Activated naive CD8-positive, alpha-beta T cell treated with anti-CD3 and anti-CD28 coated beads for 36 hours (primary cell): ENCODE measurements at places on chromosomes 4 and X. TPM values are rescaled to one million over a fixed set of nuclear protein-coding genes. Genes with fewer than 3 reads are reported as not detected.

ENPEP gene
- total RNA-seq: not detected

MAOB gene
- not detected for total RNA-seq

HELT gene
- not detected for total RNA-seq

TMEM154 gene
- total RNA-seq: 18.3 TPM

CFAP99 gene
- total RNA-seq: not detected

DUSP9 gene
- total RNA-seq: 0.23 TPM

SHOX gene
- not detected for total RNA-seq

GRCh38 chr4:8185930-8186329 lies 13.2 kb upstream of the SH3TC1 start:
- no peaks in the 10 kb centered on the region for H3K27me3 ChIP-seq
- no peak for DNase-seq
- H3K4me3 ChIP-seq: no peak overlapping the region
- no peaks in the 10 kb centered on the region for H3K4me1 ChIP-seq

- no peak overlapping the region for H3K4me3 ChIP-seq
- no peak for DNase-seq
- H3K36me3 ChIP-seq: no peaks in the 10 kb centered on the region
- H3K4me1 ChIP-seq: no peaks in the 10 kb centered on the region
Measured at GRCh38 chr4:3715855-3716630, 50.1 kb upstream of the ADRA2C start.

DNA sequence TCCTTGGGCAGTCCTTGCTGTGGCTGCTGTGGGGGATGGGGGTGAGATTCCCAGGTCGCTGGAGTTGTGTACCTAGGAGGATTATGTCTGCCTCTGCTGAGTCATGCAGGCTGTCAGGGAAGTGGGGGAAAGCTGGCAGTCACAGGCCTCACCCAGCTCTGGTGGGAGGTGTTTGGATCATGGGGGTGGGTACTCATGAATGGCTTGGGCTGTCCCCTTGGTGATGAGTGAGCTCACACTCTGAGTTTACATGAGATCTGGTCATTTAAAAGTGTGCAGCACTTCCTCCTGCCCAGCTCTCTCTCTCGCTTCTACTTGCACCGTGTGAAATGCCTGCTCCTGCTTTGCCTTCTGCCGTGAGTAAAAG lies 24.6 kb upstream of the PDLIM3 start:
- peaks cover 44% of the 10 kb centered on the region for H3K27me3 ChIP-seq
- DNase-seq: no peak
- H3K36me3 ChIP-seq: no peaks in the 10 kb centered on the region
- H3K27ac ChIP-seq: no peak overlapping the region
- no peaks in the 10 kb centered on the region for H3K4me1 ChIP-seq

DNA sequence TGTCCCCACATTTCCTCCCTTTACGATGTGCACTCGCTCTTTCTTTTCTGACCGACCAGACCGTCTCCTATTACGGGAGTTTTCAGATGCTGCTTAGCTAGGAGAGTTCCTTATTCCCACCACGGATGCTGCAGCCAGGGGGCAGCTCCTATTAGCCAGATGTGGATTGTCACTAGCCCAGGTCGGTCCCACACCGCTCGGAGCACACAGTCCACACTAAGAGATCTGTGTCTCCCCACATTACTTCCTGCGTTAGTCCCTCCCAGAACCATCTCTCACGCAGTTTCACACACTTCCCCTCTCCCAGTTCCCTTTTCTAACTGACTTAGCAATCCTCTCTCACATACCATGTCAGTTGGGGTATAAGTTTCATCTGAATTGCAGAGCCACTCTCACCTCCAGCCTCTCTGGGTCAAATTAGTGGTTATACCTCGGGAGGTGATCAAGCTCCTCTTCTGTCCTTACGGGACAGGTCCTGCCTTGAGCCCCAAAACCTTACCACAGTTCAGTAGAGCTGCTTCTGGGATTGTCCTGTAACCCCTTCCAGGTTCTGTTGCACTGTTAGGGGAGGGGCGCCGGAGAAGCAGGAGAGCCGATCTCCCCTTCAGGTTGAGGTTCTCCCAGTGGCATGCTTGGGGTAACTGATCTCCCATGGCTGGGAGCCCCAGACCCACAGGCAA lies 28.2 kb downstream of the SULT1E1 start:
- H3K27ac ChIP-seq: peak overlapping the region; percentile 59
- H3K4me3 ChIP-seq: peak overlapping the region; percentile 84
- H3K27me3 ChIP-seq: no peaks in the 10 kb centered on the region
- H3K4me1 ChIP-seq: peaks cover 10% of the 10 kb centered on the region
- no peak for DNase-seq

- no peaks in the 10 kb centered on the region for H3K4me1 ChIP-seq
- no peak overlapping the region for H3K4me3 ChIP-seq
- no peaks in the 10 kb centered on the region for H3K36me3 ChIP-seq
- H3K27me3 ChIP-seq: no peaks in the 10 kb centered on the region
- no peak for DNase-seq
Measured at GRCh38 chr4:138992676-138993075, 22.9 kb upstream of the NOCT start.

DNA sequence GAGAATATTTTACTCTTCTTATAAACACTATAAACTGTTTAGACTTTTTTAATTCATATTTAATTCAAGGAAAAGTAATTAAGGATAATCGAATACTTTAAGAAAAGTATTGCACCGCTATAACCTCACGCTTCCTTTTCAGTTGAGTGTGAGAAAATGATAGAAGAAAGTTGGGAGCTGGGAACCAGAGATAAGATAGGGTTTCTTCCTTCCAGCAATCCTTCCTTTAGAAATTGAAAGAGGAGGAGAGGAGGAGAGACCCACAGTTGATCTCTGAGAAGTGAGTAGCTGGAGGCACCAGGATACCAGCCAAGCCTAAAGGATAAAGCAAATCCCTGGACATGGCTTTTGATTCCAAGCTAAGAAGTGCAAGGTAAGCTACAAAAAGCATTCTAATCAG lies 242.3 kb upstream of the NOCT start:
- no peak overlapping the region for H3K27ac ChIP-seq
- no peaks in the 10 kb centered on the region for H3K36me3 ChIP-seq
- peaks cover 15% of the 10 kb centered on the region for H3K27me3 ChIP-seq
- H3K4me3 ChIP-seq: no peak overlapping the region
- no peaks in the 10 kb centered on the region for H3K4me1 ChIP-seq

DNA sequence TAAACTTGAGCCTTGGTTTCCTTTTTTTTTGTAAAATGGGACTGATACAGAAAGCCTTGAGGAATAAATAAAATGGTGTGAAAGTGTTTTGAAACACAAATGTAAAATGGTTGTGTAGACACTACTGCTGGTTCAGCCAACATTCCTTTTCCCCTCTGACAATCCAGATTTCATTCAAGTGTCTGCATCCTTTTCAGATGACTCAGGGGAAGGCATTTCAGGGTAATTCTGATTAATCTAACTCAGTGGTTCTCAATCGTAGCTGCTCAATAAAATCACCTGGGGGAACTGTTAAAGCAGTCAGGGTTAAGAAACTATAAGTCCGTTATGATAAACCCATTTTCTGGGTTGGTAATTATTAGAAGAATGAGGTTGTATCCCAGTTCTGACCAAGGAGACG lies 4.6 kb downstream of the ARHGAP10 start:
- no peak overlapping the region for H3K4me3 ChIP-seq
- peaks cover 4% of the 10 kb centered on the region for H3K27me3 ChIP-seq

DNA sequence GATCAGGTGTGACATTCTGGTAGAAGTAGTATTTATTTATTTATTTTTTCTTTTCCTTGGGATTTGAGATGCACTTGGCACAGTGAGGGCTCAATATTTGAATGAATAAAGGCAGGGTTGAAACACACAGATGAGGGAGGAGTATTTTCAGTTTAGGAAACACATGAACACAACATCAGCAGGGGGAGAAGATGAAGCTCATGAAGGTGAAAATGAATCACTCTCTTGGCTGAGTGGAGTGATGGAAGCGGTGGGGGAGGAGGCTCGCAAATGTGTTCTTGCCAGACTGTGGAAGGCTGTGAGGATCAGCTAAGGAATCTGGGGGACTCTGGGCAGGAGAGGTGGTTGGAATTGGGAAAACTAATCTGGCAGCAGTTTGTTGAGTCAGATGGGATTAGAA lies 55.3 kb downstream of the ARHGAP10 start:
- no peaks in the 10 kb centered on the region for H3K27me3 ChIP-seq
- no peak overlapping the region for H3K4me3 ChIP-seq
- no peaks in the 10 kb centered on the region for H3K36me3 ChIP-seq

GRCh38 chr4:85726555-85726954 lies 251.6 kb downstream of the ARHGAP24 start:
- H3K4me1 ChIP-seq: no peaks in the 10 kb centered on the region
- no peak for DNase-seq
- no peaks in the 10 kb centered on the region for H3K27me3 ChIP-seq

DNA sequence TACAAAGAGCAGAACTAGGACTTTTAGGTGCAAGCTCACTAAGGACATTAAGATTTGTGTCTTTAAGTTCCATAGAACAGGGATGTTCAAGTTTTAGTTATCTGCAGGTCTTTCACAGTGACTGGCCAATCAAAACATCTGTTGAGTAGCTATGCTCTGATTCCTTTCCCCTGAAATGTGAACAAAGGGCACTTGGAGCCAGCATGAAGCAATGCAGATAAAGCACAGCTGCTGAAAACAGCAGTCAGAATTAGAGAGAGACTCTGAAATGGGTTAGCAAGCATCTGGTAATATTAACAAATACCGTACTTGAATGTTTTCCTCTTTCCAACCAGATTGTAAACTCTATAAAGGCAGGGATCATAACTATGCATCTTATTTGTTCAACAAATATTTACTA lies 276.9 kb downstream of the RAB28 start:
- no peak for DNase-seq
- H3K4me3 ChIP-seq: no peak overlapping the region
- no peaks in the 10 kb centered on the region for H3K36me3 ChIP-seq
- H3K4me1 ChIP-seq: no peaks in the 10 kb centered on the region
- H3K27ac ChIP-seq: no peak overlapping the region
- H3K27me3 ChIP-seq: no peaks in the 10 kb centered on the region

GRCh38 chr4:86685401-86685800 lies 91.3 kb downstream of the PTPN13 start:
- H3K4me1 ChIP-seq: no peaks in the 10 kb centered on the region
- H3K4me3 ChIP-seq: no peak overlapping the region
- H3K27ac ChIP-seq: no peak overlapping the region
- no peaks in the 10 kb centered on the region for H3K27me3 ChIP-seq
- no peak for DNase-seq

GRCh38 chrX:83916525-83916924 lies 55.6 kb downstream of the CYLC1 start:
- H3K27ac ChIP-seq: no peak overlapping the region
- no peaks in the 10 kb centered on the region for H3K36me3 ChIP-seq
- H3K4me1 ChIP-seq: no peaks in the 10 kb centered on the region
- H3K4me3 ChIP-seq: no peak overlapping the region

- no peaks in the 10 kb centered on the region for H3K4me1 ChIP-seq
- no peaks in the 10 kb centered on the region for H3K36me3 ChIP-seq
- H3K27me3 ChIP-seq: no peaks in the 10 kb centered on the region
- H3K27ac ChIP-seq: no peak overlapping the region
Measured at GRCh38 chr4:8400632-8401325, 39.7 kb downstream of the ACOX3 start.

GRCh38 chrX:71625471-71625870 lies 7.2 kb upstream of the CXCR3 start:
- no peaks in the 10 kb centered on the region for H3K27me3 ChIP-seq
- no peak overlapping the region for H3K27ac ChIP-seq
- H3K36me3 ChIP-seq: peaks cover 2% of the 10 kb centered on the region
- no peak overlapping the region for H3K4me3 ChIP-seq

DNA sequence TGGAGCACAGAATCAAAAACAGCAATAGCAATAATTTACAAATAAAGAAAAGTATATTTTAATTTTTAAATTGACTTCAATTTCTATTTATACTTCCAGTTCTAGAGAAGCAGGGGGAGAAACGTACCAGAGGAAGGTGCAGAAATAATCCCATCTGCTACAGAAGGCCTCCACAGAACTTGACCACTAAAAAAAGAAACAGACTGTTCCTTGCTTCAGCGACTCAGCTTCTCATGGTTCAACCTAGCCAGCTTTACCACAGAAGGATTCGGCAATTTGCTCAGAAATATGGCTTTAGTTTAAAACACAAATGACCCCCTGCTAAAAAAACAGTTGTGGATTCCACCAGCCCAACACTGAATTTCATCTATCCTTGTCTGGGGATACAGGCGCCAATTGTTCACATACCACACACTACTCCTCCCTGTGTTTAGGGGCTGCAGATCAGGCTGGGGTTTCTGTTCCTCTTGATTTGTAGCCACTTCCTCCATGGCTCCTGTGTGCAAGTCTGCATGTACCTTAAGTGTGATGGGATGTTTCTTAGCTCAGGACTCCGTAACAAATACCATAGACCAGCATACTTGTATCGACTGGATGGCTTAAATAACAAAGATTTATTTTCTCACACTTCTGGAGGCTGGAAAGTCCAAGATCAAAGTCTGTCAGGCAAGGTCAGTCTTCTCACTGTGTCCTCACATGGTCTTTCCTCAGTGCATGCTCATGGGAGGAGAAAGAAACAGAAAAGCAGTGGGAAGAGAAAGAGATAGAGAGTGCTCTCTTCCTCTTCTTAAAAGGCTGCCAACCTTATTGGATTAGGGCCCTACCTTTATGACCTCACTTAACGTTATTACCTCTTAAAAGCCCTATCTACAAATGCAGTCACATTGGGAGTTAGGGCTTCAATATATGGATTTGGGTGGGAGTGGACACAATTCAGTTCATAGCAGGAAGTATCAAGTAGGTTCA lies 79.1 kb downstream of the AMOT start:
- H3K4me1 ChIP-seq: no peaks in the 10 kb centered on the region
- no peak for DNase-seq
- no peaks in the 10 kb centered on the region for H3K27me3 ChIP-seq
- no peak overlapping the region for H3K27ac ChIP-seq
- H3K4me3 ChIP-seq: no peak overlapping the region

DNA sequence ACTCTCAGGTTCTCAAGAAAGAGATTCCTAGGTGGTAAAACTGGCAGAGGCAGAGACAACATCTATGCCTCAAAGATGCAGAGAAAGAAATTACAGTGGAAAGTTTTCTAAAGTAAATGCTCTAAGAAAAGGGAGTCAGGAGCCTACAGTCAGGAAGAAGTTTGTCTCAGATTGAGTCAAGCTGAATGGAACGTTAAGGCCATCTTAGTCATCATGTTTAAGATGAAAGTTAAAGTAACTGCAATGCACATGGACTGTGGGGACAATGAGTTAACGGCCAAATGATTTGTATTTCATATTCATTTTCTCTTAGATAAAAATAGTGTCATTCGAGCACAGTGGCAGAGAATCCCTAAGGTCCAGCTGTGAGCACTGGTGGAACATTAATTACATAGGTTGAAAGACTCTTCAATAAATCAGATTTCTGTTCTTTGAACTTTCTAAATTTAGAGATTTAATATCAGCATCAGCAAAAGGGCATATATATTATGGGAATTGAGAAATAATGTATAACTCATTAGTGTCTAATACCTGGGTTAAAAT lies 384.6 kb downstream of the DTHD1 start:
- no peaks in the 10 kb centered on the region for H3K36me3 ChIP-seq
- no peak for DNase-seq
- H3K27ac ChIP-seq: no peak overlapping the region
- H3K27me3 ChIP-seq: no peaks in the 10 kb centered on the region

DNA sequence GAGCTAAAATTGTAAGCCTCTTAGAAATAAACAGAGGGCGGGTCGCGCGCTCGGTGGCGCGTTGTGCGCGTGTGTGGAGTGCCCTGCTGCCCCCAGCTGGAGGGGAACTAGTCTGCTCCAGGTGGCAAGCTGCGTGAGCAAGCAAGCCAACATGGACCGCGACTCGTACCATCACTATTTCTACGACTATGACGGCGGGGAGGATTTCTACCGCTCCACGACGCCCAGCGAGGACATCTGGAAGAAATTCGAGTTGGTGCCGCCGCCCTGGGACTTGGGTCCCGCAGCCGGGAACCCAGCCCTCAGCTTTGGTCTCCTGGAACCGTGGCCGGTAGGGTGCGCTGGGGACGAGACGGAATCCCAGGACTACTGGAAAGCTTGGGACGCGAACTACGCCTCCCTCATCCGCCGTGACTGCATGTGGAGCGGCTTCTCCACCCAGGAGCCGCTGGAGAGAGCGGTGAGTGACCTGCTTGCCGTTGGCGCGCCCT lies 66.1 kb downstream of the DNAAF6 start:
- H3K27me3 ChIP-seq: peaks cover 23% of the 10 kb centered on the region
- H3K4me3 ChIP-seq: peak overlapping the region; percentile 18
- no peaks in the 10 kb centered on the region for H3K4me1 ChIP-seq
